ENCODE measurements at places on chromosomes 1 and 21.

- no peak for DNase-seq
Measured at GRCh38 chr1:211519602-211520001, 27.6 kb upstream of the RD3 start.

- DNase-seq, result no peak
Measured at GRCh38 chr1:172845371-172845770, 186.5 kb downstream of the FASLG start.

DNA sequence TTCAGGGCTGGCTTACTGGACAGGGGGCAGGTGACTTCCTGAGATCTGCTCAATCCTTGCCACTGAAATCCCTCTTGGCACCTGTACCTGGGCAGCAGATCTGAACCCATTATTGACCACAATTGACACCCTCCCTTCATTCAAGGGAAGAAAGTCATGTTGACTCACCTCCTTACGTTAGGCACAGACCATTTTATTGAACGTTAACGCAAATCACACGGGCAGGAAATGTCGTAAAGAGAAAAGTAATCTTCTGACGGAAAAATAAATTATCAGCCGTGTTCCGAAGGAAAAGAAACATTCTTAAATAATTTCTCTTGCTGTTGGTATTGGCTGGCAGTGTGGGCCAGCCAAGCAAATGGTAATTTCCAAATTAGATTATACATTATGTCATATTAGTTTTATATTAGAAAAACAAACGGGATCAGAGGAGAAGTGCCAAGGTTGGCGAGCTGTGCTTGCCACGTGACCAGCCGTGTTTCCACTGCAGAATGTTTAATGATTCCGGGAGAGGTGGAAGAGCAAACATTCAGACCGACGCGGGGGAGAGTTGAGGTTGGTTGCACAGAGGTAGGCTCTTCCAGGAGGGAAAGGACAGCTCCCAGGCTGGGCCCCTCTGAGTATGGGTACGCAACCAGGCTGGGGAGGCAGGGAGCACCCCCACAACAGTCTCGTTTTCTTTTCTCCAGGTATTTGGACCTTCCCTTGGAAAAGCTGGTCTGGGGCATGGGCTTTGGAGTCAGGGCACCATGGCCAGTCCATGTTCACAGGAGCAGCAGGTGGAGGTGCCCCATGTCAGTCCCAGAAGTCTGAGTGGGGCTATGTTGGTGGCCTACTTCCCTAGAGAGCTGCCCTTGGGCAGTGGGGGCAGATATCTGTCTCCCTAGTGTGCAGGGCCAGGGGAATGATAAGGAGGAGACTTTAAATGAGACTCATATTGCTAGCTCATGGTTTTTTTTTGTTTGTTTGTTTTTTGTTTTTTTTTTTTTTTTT is 121.1 kb downstream of the FOXD2 start:
- DNase-seq, result no peak

DNA sequence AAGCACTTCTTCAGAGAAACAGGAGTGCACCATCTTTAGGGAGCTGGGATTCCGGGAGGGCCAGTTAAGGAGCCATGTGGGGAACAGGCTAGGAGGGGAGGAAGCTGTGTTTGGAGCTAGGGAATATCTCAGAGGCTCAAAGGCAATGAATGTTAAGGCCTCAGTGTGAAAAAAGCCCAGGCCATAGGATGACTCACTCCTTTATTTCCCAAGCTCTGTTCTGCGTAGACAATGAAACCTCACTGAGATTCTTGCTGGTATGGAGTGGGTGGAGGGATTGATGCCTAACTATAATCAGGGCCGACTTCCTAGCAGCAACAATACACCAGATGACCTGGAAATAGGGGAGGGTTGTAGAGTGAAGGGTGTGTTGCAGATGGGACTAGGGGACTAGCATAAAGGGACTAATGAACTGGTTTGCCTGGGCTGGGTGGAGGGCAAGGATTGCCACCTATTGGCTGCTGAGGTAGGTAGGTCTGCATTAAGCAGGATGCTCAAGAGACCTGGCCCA is 2.1 kb downstream of the GNAT2 start:
- DNase-seq, result no peak

- DNase-seq, result no peak
Measured at GRCh38 chr1:25765136-25765922, 34.7 kb upstream of the SELENON start.

DNA sequence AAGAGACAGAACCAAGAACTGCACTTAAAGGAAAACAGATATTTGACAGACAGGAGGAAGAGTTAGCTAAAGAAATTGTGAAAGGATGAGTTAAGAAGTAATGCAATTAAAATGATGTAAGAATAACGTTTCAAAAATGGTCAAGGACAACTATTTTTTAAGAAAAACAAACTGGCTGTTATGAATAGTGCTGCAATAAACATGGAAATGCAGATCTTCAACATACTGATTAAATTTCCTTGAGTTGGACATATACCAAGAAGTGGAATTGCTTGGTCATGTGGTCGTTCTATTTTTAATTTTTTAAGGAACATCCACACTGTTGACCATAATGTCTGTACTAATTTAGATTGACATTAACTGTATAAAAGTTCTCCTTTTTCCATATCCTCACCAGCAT is 23.1 kb upstream of the PHTF1 start:
- DNase-seq, result no peak

DNA sequence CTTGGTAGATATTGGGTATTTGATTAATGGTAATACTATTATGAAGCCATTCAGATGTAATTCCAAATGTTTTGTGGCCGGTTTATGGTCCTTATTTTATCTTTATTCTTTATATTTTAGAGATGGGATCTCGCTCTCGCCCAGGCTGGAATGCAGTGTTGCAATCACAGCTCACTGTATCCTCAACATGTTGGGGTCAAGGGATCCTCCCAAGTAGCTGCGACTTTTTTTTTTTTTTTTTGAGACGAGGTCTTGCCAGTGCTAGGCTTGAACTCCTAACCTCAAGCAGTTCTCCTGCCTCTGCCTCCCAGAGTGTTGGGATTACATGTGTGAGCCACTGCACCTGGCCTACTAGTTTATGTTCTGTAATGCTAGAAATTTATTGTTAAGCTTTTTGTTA is 4.7 kb downstream of the DDI2 start:
- DNase-seq, result no peak

- DNase-seq, result no peak
Measured at GRCh38 chr1:231690059-231690458, 63.5 kb downstream of the DISC1 start.

DNA sequence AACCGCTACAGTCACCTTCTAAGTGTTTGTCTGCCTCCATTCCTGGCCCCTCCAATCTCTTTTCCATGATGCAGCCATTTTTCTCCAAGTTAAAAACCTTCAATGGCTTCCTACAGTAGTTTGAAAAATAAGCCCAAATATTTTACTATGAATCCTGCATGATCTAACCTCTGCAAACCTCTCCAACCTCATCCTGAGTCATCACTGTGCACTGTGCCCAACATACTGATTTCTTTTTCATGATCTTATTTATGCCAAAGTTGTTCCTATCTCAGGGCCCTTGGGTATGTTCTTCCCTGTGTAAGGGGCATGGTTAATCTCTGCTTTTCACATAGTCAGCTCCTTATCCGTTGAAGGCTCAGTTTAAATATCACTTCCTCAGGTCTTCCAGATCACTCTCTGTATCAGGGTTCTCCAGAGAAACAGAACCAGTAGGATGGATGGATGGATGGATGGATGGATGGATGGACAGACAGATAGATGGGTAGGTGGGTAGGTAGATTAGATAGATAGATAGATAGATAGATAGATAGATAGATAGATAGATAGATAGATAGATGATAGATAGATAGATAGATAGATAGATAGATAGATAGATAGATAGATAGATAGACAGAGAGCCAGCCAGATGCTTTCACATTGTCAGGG is 18.1 kb upstream of the PTPN14 start:
- no peak for DNase-seq

GRCh38 chr1:195516036-195516435 is 1092.2 kb downstream of the KCNT2 start:
- DNase-seq, result no peak

DNA sequence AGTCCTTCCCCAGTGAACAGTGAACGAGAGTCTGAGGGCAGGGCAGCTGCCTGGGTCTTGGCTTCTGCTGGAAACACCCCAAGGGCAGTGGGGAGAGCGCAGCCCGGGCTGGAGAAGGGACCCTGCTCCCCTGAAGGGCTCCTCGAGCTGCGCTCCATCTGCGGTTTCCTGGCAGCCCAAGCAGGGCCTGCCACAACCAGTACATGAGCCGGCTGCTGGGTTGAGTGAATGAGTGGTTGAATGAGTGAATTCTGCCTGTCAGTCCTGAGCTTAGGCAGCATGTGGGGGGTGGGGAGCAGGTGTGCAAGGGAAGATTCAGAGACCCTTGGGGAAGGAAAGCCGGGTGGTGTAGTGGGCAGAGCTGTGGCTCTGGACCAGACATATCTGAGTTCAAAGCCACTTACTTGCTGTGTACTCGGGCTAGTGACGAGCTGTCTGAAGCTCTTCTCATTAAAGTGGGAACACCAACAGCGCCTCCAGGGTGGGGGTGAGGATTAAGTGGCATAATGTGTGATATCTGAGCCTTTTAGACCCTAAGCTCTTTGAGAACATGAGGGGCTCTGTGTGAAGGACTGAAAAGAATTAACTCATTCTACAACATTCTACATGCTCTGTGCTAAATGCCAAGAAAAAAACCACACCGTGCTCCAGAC is 3.7 kb downstream of the OPRD1 start:
- peak; percentile 86 for DNase-seq

DNA sequence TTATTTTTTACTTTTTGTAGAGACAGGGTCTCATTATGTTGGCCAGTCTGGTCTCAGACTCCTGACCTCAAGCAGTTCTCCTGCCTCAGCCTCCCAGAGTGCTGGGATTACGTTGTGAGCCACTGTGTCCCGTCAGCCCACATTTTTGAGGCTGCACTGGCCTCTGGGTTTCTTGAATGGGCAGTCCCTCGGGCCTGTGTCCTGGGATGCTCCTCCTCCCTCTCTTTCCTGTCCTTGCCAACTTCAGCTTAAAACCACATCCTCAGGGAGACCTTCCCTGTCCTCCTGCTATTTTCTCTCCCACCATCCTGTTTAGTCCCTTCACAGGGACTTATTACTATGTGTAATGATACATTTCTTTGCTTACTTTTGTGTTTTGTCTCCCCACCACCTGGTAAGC is 31.4 kb upstream of the LYST start:
- no peak for DNase-seq

DNA sequence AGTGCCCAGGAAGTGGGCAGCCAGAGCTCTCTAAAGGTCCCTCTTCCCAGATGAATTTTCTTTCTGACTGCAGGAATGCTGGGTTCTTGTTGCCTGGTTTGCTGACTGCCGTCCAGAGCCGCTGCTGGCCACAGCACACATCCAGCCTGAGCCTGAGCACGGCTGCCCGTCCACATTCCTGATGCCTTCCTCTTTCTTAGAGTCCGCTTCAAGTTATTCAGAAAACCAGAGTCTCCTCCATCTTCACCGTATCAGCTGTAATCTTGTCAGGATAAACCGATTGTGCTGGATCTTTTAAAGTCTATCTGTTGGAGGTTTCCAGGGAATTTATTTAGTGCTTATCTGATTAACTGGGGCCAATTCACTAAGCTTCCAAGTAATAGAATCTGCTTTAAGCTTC is 84.8 kb upstream of the BCAR3 start:
- DNase-seq, result no peak

DNA sequence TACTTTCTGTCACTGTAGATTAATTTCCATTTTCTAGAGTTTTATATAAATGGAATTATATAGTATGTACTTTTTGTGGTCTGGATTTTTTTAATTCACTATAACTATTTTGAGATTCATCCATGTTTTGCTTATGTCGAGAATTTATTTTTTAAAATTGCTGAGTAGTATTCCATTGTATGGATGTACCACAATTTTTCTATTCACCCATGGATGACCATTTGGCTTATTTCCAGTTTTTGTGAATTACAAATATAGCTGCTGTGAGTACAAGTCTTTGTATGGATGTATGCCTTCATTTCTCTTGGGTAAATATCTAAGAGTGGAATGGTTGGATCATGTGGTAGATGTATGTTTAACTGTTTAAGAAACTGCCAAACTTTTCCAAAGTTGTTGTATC is 3.7 kb upstream of the THEM4 start:
- no peak for DNase-seq

DNA sequence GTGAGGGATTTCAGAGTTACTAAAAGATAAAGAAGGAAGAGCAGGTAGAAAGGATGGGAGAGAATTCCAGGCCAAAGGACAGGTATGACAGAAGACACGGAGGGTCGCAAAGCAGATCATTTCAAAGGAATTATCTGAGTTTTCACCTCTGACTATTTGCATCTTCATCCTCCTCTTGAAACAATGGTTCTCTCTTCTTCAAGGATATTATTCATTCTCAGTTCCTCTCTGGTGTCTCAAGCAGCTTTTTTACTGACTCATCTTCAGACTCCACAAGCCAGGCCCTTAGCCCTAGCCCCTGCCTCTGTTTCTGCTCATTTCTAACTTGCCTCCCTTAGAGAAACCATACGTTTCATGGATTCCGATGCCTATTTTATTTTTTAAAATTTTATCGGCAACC is 15.0 kb downstream of the DDX59 start:
- no peak for DNase-seq

DNA sequence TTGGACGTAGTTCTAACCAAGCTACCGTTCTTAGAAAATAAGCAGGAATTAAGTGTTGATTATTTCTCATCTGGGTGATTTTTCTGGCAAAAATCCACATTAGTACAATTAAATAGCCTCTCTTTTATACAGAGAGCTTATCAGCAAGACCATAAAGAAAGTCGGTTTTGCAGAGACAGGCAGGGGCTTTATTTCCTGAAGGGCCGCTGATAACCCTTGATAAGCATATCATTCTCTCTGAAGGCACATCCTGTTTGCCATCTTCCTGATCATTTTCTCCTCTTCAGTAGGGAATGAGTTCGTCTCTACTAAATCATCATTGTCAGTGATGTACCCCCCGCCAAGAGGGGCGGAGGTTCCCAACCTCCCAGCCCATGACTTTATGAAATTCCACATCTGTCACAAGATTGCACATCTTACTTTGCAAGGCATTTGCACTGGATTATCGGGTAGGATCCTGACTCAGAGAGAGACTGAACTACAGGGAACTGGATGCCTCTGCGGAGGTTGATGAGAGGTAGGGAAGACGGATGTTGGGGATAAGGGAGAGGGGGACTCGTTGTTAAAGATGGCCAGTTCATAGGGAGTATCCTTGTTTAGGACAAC is 115.7 kb downstream of the KCNJ6 start:
- no peak for DNase-seq

- no peak for DNase-seq
Measured at GRCh38 chr21:38075833-38076587, 159.8 kb upstream of the KCNJ6 start.

GRCh38 chr1:63638471-63638870 is 45.3 kb downstream of the PGM1 start:
- no peak for DNase-seq

GRCh38 chr21:21025742-21026141 is 27.5 kb downstream of the NCAM2 start:
- DNase-seq, result no peak

GRCh38 chr1:211495584-211495983 is 3.6 kb upstream of the RD3 start:
- DNase-seq, result no peak

DNA sequence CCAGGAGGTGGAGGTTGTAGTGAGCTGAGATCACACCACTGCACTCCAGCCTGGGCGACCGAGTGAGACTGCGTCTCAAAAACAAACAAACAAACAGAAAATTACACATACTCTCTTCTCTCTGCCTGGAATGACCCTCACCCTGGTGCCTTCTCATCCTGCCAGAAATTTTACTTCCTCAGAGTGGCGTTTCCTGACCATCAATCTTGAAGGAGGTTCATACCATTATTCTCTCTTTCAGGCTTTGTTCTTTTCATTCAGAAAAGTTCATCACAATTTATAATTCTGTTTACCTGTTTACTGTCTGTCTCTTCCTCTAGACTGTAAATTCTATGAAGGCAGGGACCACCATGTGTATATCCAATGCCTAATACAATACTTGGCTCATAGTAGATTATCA is 79.3 kb downstream of the RPS6KA1 start:
- DNase-seq, result no peak

GRCh38 chr1:86477682-86478081 is 9.0 kb downstream of the CLCA1 start:
- DNase-seq, result no peak
